ENCODE measurements at places on chromosomes 16 and 17.
A peak's percentile ranks its signal among the peaks of the same experiment; 100 is the strongest.

DNA sequence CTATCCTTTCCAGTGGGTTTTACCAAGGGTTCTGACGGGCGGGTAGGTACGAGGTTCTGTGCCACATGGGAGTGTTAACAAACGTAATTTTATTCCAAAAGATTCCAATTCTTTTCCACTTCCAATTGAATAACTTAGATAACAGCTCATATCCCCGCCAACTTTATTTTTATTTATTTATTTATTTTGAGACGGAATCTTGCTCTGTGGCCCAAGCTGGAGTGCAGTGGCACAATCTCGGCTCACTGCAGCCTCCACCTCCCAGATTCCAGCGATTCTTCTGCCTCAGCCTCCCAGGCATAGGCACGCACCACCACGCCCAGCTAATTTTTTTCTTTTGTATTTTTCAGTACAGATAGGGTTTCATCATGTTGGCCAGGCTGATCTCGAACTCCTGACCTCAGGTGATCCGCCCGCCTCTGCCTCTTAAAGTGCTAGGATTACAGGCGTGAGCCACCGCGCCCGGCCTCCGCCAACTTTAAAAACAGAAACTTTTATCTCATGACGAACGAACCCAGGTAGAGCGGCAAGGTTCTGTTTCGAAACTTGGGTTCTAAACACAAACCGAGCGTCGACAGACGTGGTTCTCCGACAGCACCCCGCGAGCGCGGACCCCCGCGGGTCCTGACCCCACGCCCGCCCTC, 613 bp downstream of the ECI1 start:
- DNase-seq = no peak

- no peak for DNase-seq
These were observed 17.2 kb downstream of the COIL start for GRCh38 chr17:56943505-56944125.

- DNase-seq = no peak
These were observed 5.6 kb downstream of the PHB1 start for GRCh38 chr17:49409066-49409465.

DNA sequence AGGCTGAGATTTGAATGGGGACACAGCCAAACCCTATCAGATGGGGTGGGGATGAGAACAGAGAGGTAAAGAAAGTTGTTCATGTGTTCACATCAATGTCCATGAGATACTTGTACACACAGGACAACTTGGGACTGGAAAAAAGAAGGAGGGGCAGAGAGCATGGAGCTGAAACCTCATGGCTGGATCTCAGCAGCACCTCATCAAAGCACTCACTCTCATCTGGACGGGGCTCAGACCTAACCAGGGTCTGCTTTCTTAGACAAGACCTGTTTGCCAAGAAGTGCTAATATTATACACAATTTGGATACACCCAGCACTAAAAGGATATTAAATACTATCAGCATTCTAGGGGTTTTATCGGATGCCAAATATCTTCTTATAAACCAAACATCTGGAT, 399.8 kb downstream of the SLC39A11 start:
- no peak for DNase-seq

DNA sequence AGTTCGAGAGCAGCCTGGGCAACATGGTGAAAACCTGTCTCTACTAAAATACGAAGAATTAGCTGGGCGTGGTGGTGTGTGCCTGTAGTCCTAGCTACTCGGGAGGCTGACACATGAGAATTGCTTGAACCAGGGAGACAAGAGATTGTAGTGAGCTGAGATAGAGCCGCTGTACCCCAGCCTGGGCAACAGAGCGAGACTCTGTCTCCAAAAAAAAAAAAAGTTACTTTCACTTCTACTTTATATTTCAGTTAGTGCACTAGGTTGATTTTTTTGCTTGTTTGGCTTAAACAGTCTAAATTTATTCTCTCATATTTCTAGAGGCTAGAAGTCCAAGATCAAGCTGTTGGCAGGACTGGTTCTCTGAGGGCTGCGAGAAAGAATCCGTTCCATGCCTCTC, 13.4 kb downstream of the CCDC102A start:
- no peak for DNase-seq

GRCh38 chr16:61471737-61472136, 564.5 kb downstream of the CDH8 start:
- DNase-seq = no peak

- DNase-seq = no peak
These were observed 481 bp downstream of the MYO19 start for GRCh38 chr17:36533935-36534839.

DNA sequence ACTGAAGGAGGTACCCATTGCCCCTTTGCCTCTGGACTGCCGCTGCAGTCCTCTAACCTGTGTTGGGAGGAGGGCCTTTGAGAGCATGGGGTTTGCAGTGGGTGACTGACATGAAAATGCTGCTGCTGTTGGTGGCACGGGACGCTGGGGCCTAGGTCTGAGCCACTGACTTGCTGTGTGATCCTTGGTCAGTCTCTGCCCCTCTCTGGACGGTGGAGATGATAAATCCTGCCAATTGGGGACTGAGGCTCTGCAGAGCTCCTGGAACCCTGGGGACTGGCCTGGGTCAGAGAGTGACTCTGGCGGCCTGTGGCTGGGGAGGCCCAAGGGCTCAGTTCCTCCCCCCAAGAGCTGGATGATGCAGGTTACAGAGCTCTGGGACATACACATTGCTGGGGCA, 6.1 kb upstream of the PYDC1 start:
- DNase-seq = no peak

- peak; percentile 90 for DNase-seq
These were observed 40.3 kb downstream of the CBFA2T3 start for GRCh38 chr16:88936556-88937205.

- DNase-seq = no peak
These were observed 296.5 kb downstream of the SLC39A11 start for GRCh38 chr17:72795941-72796340.

DNA sequence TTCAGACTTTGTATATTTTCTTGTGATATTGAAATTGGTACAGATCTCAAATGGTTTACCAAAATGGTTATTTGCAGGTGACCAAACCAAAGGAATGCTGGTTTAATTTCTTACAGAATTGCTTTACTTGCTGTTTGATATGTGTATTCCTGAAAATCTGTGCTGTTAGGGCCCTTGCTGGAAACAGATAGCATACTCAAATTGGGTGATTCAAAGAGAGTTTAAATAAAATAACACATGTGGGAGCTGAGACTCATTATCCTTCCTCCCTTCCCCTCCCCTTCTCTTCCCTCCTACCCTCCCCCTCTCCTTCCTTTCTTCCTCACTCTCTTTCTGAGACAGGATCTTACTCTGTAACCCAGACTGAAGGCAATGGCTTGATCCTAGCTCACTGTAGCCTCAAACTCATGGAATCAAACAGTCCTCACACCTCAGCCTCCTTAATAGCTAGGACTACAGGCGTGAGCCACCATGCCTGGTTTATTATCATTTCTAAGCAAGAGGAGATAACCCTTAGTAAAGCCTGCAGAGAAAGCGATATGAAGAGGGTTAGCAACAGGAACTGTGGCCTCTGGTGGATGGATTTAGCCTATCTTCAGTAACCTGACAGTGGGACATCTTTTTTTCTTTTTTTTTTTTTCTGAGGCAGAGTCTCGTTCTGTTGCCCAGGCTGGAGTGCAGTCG, 141.9 kb downstream of the BCAS3 start:
- DNase-seq = no peak

- DNase-seq = no peak
These were observed 47.1 kb downstream of the USP10 start for GRCh38 chr16:84746875-84747274.

DNA sequence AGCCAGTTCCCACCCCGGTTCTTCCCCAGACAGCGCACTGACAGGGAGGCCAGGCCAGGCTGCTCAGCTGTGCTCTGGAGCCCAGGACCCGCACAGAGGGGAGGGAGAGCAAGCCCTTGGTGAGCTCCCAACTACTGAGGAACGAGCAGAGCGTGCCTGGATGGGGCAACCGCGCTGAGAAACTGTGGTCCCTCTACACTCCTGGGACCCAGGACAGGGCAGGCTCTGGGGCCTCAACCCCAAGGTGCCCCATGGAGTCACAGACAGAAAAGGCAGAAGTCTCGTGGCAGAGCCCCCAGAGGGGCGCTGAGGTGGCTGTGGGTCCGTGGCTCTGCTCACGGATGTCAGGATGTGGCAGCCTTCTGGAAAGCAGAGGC, 16.3 kb downstream of the SLX4 start:
- no peak for DNase-seq

- no peak for DNase-seq
These were observed 45.4 kb downstream of the RAP1GAP2 start for GRCh38 chr17:2841606-2842005.

DNA sequence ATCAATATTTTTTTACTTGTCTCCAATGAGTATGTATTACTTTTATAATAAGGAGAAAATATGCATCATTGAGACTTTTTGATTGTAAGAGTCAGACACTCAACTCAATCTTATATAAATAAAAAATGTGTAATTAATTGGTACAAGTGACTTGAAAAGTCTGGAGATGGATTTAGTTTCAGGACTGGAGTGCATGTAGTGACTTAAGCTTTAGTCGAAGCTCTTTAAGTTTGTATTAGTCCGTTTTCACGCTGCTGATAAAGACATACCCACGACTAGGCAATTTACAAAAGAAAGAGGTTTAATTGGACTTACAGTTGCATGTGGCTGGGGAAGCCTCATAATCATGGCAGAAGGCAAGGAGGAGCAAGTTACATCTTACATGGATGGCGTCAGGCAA, 60.7 kb upstream of the NKD1 start:
- DNase-seq = no peak

GRCh38 chr17:16923904-16924695, 47.8 kb downstream of the TNFRSF13B start:
- no peak for DNase-seq

GRCh38 chr17:47223460-47223859, 14.3 kb downstream of the MYL4 start:
- DNase-seq = no peak

DNA sequence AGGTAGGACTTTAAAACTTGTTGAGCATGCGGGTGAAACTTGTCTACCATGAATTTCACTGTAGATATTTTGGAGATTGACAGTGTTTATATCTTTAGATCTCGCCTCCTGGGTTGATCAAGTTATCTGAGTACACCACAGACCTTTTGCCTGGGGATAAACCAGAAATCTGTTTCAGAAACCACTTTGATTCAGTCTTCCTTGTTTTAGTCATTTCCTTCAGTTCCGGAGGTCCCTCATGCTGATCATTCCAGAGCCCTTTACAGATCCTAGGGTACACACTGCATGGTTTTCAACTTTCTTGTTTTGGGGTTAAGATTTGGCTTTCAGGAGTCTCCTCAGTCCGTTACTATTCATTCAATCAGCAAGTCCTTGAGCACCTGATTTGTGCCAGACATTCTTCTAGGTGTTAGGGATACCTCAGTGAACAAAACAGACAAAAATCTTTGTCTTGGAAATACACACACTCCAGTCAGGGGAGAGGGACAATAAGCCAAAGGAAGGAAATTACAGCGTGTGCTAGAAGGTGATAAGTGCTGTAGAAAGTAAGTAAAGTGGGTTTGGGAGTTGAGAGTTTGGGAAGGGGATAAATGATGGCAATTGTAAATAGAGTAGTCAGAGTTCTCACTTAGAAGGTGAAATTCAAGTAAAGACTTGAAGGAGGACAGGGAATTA, 12.2 kb downstream of the NOD2 start:
- DNase-seq = no peak

- no peak for DNase-seq
These were observed 5.8 kb downstream of the MARVELD3 start for GRCh38 chr16:71631776-71632175.

GRCh38 chr16:14486520-14487303, 143.3 kb downstream of the PARN start:
- DNase-seq = no peak

- no peak for DNase-seq
These were observed 7.5 kb upstream of the JUP start for GRCh38 chr17:41793784-41794539.

- no peak for DNase-seq
These were observed 1.6 kb upstream of the KRT34 start for GRCh38 chr17:41383690-41384089.

DNA sequence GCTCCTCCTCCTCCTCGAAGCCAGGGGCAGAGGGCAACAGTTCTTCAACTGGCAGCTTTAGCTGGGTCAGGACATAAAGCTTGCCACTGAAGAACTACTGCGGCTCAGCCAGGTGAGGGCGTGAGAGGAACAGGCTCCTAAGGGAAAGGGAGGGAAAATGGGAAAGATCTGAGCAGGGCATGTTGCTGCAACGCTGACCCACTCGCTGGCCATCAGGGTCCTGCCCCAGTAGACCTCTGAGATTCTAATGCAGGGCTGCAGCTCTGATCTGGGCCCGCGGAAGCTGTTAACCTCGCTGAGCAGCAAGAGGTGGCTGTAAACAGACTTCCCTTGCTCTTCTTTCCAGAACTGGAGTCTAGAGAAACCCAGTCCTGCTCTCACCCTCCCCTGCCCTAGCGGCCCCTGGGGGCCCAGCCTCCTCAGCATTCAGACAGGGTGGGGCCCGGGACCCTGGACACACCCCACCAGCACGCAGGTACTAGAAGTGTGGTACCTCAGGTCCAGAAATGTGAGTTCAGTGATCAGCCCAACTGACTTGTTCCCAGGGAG, 3.8 kb upstream of the TLCD2 start:
- DNase-seq = no peak

DNA sequence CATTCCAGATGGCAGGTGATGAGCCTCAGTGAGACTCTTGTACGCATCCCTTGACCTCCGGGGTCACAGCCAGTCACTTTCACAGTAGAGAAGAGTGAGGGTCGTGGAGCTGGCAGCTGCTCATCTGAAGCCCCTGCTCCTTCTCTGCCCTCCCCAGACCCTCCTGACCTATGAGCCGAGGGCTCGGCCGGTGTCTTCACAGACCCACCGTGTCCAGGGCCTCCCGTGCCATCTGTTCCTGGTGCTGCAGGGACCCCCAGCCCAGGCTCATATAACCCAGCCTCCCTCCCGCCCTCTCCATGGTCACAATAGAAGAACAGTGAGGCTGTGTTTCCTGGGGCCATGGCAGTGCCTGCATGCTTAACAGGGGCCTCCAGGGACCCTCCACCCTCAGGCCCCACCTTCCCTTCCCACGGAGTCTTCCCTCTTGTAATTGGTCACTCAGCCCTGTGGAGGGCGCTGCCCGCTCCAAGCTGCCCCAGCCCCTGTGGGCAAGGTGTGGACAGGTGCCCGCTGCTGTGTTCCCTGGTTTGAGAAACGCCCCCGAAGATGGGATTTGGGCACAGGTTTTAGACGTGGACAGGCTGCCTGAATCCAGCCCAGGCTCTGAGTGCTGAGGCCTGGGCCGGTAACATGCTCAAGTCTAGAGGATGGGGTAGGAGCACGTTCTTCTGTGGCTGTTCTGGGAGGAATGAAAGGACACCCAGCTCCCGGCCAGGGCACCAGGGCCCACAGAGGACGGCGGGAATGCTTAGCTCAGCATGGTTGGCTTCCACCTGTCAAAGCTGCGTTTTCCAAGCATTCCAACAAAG, 38.7 kb downstream of the ACSF3 start:
- DNase-seq = no peak

DNA sequence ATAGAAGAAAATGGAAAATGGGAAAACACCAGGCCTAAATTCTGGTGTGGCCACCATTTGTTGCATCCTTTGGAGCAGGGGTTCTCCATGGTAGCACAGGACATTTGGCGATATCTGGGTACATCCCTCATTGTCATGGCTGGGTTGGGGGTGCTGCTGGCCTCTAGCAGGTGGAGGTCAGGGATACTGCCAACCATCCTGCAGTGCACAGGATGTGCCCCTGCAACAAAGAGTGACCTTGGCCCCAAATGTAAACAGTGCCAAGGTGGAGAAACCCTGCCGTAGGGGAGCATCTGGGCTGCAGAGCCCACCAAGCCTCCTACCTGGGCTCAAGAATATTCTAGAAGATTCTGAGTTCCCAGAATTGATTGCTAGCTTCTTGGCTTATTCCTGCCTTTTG, 27.5 kb downstream of the NKD1 start:
- DNase-seq = no peak

GRCh38 chr16:6377956-6378355, 954.7 kb upstream of the RBFOX1 start:
- no peak for DNase-seq

All from bone marrow (tissue), 2 donors.